Spinal cord (tissue), 10 donors: ENCODE measurements at places on chromosomes 11 and 22. TPM values are rescaled to one million over a fixed set of nuclear protein-coding genes. Genes with fewer than 3 reads are reported as not detected.

DNA sequence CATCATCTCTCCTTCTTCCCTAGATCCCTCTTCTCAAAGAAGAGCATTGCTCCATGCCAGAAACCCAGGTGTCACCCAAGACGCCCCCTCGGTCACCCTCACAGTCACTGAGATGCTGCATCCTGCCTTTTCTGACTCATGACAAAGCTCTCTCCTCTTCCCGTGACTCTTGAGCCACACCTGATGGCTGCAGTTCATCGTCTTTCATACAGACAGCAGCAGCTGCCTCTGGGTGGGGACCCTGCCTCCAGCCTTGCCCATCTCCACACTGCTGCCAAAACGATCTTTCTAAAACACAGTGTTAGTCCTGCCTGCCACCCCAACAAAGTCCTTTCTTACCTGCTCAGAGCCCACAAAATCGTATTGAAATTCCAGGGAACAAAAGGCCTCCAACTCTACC lies 44.8 kb downstream of the BUD13 start:
- no peak overlapping the region for H3K4me3 ChIP-seq
- no peaks in the 10 kb centered on the region for H3K27me3 ChIP-seq
- H3K27ac ChIP-seq = no peak overlapping the region
- H3K4me1 ChIP-seq = peaks cover 46% of the 10 kb centered on the region
- DNase-seq = no peak
- H3K36me3 ChIP-seq = no peaks in the 10 kb centered on the region

DNA sequence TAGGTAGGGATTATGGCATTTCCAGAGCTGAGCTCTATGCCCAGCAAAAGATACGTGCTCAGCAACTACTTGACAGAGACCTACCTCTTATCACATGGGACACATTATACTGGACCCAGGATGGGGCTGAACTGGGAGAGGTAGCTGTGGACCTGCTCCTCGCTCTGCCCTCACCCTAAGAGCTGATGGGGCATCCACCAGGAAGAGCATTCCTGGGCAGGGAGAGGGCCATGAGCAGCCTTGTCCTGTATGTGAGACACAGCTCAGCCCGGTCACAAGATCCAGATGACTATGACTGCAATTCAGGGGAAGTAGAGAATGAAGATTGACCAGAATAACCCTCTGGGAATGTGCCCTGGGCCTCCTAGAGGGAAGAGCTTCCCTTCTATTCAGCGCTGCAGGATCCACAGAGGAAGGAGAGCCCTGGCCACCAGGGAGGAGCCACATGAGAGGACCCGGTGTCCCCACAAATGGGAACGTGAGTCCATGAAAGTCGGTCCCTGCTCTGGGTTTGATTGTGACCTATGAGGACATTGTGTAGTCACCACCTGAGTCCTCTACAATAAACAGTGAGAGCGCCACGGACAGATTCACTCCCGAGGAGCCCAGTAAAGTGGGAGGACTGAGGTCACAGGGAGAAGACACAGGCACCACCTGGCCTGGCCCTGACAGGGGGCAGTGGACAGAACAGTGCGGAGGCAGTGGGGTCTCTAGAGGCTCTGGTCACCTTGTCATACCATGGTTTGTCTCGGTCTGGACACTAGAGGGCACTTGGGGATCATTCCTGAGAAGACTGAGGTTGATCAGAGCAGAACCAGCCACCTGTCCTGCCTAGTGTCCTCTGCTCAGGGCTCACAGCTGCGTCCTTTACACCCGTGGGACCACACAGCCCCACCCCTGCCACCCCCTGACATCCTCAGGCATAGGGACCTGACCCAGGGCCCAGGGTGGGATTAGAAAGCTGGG lies 99.5 kb downstream of the ZNF280B start:
- no peaks in the 10 kb centered on the region for H3K36me3 ChIP-seq
- peaks cover 11% of the 10 kb centered on the region for H3K27me3 ChIP-seq
- H3K4me3 ChIP-seq = no peak overlapping the region
- no peak for DNase-seq
- H3K27ac ChIP-seq = no peak overlapping the region

DNA sequence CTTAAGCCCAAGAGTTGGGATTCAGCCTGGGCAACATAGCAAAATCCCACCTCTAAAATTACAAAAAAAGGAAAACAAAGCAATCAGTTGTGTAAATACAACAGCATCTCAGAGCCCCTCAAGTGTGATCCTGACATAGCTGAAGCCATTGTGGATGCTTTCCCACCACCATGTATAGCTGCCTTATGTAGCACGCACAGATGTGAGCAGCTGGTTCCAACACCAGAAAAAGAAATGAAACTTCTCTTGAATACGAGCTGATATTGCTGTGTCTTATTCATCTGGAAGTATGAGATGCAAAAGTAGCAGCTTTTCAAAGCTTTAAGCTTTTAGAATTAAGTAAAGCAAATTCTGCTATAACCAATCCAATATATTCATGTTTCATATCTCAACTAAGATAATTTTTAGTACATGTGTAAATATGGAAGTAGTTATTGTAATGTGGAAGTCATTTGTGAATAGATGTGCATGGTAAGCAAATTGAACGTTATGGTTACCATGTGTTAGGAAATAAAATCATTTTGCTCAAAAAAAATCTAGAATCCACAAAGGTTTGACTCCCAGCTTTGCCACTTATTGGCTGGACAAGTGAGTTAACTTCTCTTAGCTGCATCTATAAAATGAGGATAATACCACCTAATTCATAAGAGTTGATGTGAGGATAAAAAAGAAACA lies 63.2 kb downstream of the SGSM3 start:
- no peak overlapping the region for H3K27ac ChIP-seq
- H3K27me3 ChIP-seq = no peaks in the 10 kb centered on the region
- H3K4me1 ChIP-seq = peaks cover 11% of the 10 kb centered on the region
- no peak overlapping the region for H3K4me3 ChIP-seq
- DNase-seq = no peak

- H3K27ac ChIP-seq = no peak overlapping the region
These were observed 51.7 kb downstream of the RAB30 start for GRCh38 chr11:83019888-83020579.

DNA sequence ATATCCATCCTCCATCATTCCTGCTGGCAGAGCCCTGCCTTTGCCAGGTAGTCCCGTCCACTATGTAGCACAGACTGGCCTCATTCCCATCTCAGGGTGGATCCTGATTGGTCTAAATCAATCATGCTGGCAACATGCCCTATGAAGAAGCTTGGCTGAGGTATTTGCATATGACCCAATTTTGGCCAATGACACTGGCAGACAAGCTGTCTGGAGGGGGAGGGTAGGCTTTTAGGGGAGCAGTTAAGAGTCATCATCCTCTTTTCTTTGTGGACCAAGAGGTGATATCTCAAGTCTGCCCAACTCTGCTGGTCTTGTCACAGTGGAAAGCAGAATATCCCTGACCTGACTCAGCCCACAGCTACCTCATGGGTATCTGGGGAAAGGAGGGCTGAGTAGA lies 5.1 kb downstream of the CCDC89 start:
- no peak for DNase-seq
- peaks cover 11% of the 10 kb centered on the region for H3K4me1 ChIP-seq
- H3K4me3 ChIP-seq = no peak overlapping the region
- H3K27me3 ChIP-seq = no peaks in the 10 kb centered on the region
- no peak overlapping the region for H3K27ac ChIP-seq

GRCh38 chr11:86473991-86474833 lies 99.5 kb downstream of the CCDC81 start:
- no peaks in the 10 kb centered on the region for H3K27me3 ChIP-seq
- H3K36me3 ChIP-seq = peaks cover 8% of the 10 kb centered on the region
- DNase-seq = no peak
- no peak overlapping the region for H3K4me3 ChIP-seq

GRCh38 chr22:42202048-42202447 lies 68.4 kb downstream of the TCF20 start:
- DNase-seq = no peak
- no peaks in the 10 kb centered on the region for H3K4me1 ChIP-seq
- peaks cover 5% of the 10 kb centered on the region for H3K36me3 ChIP-seq
- no peak overlapping the region for H3K4me3 ChIP-seq

GRCh38 chr11:18229501-18229900 lies 7.1 kb downstream of the SAA4 start:
- no peak for DNase-seq
- no peak overlapping the region for H3K4me3 ChIP-seq
- H3K4me1 ChIP-seq = no peaks in the 10 kb centered on the region
- H3K27ac ChIP-seq = no peak overlapping the region

DNA sequence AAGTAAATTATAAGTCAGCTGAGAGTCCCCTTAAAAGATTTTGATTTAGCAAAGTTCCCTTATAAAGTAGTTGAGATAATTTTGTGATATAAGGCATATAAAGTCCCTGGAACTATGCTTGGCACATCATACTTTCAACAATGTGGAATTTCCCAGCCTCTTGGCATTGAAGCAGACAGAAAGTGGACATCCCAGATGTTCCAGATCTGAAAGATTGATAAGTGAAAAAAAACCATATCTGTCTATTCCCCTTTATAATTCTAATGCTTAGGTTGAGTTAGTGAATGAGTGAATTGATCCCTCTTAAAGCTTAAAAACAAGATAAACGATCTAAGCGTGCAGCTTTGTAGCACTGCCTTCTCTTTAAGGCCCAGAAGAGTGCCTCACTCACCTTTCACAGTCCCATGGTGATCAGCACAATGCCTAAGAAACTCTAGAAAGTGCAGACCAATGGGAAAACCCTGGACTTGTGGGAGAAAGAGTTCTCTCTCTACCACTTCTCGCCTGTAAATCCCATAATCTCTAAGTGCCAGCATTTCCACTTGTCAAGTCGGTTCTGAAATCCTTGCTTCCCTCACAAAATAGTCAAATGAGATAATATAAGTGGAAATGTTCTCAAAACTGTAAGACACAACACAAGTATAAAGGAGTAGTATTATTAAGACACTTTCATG lies 17.8 kb downstream of the FIBIN start:
- H3K27ac ChIP-seq = peak overlapping the region; percentile 85
- peak overlapping the region; percentile 13 for H3K4me3 ChIP-seq
- no peaks in the 10 kb centered on the region for H3K4me1 ChIP-seq
- no peaks in the 10 kb centered on the region for H3K27me3 ChIP-seq
- no peak for DNase-seq

DNA sequence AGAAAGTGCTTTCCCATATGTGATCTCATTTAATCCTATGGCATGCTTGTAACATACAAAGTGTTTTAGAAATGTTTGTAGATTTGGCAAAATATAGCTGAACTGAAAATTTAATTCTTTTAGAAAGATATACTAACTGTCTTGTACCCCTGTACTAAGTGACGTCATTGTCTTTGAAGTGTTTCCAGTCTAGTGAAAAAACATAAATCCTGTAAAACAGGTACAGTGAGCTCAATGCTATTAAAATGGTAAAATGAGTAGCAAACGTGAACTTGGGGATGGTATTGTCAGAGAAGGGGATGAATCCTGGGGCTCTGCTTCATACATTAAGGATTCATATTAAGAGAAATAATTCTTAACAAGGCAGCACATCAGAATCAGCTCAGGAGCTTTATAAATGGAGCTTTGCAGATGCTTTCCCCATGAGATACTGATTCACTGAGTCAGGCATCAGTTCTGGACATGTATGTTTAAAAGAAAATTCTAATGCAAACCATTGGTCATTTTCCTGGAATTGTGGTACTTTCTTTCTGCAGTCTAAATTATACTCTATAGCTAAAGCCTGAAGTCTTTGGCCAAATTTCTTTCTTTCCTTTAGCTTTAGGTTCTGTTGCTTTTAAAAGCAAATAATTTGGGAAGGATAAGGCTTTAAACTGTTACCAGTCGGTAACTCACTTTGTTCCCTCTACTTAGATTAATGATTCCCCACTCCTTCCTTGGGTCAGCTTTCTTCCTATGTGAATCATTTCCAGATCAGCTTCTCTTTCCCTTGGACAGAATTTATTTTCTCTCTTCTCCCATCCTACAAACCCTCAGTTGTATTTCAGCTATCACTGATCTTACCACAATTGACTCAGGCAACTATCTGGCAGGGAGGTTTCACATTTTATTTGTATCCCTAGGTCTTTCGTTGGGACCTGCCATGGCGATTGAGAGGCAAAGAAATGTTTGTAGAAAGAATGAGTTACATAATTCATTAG lies 57.5 kb upstream of the DDI1 start:
- H3K4me3 ChIP-seq = no peak overlapping the region
- no peaks in the 10 kb centered on the region for H3K36me3 ChIP-seq
- DNase-seq = no peak
- no peaks in the 10 kb centered on the region for H3K4me1 ChIP-seq

DNA sequence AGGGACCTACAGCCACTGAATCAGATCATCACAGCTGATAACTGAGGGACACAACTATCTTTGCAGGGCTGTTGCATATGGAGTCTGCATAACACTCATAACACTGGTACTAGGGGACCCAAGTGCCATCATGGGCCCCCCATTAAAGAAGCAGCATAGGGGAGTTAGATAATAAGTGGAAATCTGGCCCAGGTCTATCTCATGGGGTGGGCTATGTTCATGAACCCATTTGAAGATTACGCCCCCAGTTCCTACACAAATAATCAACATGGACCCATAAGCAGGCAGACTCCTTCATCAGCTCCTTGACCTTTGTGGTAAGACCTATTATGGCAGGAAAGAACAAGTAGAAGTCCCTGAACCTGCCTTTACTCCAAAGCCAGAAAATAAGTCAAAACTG lies 48.8 kb downstream of the ASCL2 start:
- DNase-seq = no peak
- H3K27ac ChIP-seq = no peak overlapping the region
- H3K36me3 ChIP-seq = no peaks in the 10 kb centered on the region

DNA sequence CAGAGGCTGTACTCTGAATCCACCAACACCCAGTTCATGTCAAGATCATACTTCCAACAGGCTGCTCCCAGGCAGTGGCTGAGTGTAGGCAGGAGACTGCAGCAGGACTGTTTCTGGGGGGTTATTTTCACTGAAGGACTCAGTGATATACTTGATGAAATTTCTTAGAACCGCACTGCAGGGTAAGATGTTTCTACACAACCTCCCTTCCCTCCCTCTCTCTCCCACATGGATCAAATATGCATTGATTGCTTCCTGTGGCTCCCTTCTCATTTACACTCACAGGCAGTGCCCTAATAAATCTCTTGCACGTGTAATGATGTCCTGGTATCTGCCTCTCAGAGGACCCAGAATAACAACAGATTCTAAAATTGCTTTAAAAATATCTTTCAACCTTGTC lies 251.3 kb upstream of the CCDC179 start:
- no peaks in the 10 kb centered on the region for H3K36me3 ChIP-seq
- H3K27me3 ChIP-seq = no peaks in the 10 kb centered on the region
- no peak overlapping the region for H3K4me3 ChIP-seq
- no peak overlapping the region for H3K27ac ChIP-seq
- DNase-seq = peak; percentile 57
- peaks cover 3% of the 10 kb centered on the region for H3K4me1 ChIP-seq

GRCh38 chr11:45216901-45217300 lies 69.2 kb downstream of the SYT13 start:
- H3K4me1 ChIP-seq = no peaks in the 10 kb centered on the region
- H3K36me3 ChIP-seq = peaks cover 29% of the 10 kb centered on the region
- no peak overlapping the region for H3K4me3 ChIP-seq
- H3K27ac ChIP-seq = no peak overlapping the region
- H3K27me3 ChIP-seq = no peaks in the 10 kb centered on the region

- peaks cover 5% of the 10 kb centered on the region for H3K36me3 ChIP-seq
- peaks cover 16% of the 10 kb centered on the region for H3K4me1 ChIP-seq
- peaks cover 4% of the 10 kb centered on the region for H3K27me3 ChIP-seq
- DNase-seq = no peak
These were observed 404 bp downstream of the DCHS1 start for GRCh38 chr11:6655020-6655789.

GRCh38 chr11:58060535-58060934 lies 29.8 kb downstream of the OR6Q1 start:
- no peaks in the 10 kb centered on the region for H3K27me3 ChIP-seq
- no peak for DNase-seq
- no peaks in the 10 kb centered on the region for H3K36me3 ChIP-seq
- no peak overlapping the region for H3K4me3 ChIP-seq

The FAM111B gene
- total RNA-seq = 10.5 TPM

The LDHAL6A gene
- total RNA-seq = 0.20 TPM

The UCP3 gene
- 0.89 TPM for total RNA-seq

The KRTAP5-8 gene
- not detected for total RNA-seq

The CLMP gene
- total RNA-seq = 23.1 TPM

The KCNK4 gene
- 3.2 TPM for total RNA-seq

The SPINDOC gene
- 9.1 TPM for total RNA-seq

The MGAT3 gene
- 30.0 TPM for total RNA-seq
